Neural crest cell (in vitro differentiated cells): ENCODE measurements at places on chromosomes 12 and 14. TPM values are rescaled to one million over a fixed set of nuclear protein-coding genes. Genes with fewer than 3 reads are reported as not detected.
A peak's percentile ranks its signal among the peaks of the same experiment; 100 is the strongest.

DNA sequence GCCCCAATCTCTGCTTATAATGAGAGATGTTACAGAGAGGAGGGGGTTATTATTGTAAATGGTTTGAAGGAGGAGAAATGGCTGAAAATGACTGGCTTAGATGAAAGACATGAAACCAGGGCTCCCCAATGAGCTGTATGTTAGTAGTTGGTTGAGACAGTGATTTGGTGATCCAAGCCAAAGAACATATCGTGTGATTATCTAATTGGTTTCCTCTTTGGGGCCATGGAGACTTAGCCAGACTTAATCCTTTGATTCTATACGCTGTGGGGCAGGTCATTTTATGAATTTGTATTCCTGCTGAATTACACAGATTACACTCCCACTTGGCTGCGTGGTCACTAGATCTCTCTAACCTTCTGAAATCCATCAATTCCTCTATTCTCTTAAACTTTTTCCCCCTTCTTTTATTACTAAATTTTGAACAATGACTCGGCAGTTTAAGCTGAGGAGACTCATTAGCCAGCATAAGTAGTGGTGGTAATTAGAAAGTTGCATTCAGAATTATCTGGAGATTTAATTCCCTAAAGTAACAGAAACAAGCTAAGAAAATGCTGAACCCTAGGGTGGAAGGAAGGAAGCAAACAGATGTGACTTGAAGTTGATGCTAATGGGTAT is 5.3 kb downstream of the TTC8 start:
- DNase-seq = no peak
- H3K27ac ChIP-seq = peak overlapping the region; percentile 8
- H3K4me3 ChIP-seq = no peak overlapping the region
- H3K4me1 ChIP-seq = peaks cover 49% of the 10 kb centered on the region
- no peaks in the 10 kb centered on the region for H3K27me3 ChIP-seq
- H3K36me3 ChIP-seq = peaks cover 20% of the 10 kb centered on the region

GRCh38 chr14:41230683-41231082 is 376.0 kb upstream of the LRFN5 start:
- H3K27me3 ChIP-seq = no peaks in the 10 kb centered on the region
- peaks cover 8% of the 10 kb centered on the region for H3K36me3 ChIP-seq
- H3K27ac ChIP-seq = no peak overlapping the region
- H3K4me1 ChIP-seq = no peaks in the 10 kb centered on the region
- DNase-seq = no peak
- H3K4me3 ChIP-seq = no peak overlapping the region

GRCh38 chr14:86756521-86757190 is 1226.7 kb downstream of the FLRT2 start:
- no peaks in the 10 kb centered on the region for H3K4me1 ChIP-seq
- H3K27ac ChIP-seq = no peak overlapping the region
- H3K27me3 ChIP-seq = no peaks in the 10 kb centered on the region
- DNase-seq = no peak
- H3K36me3 ChIP-seq = no peaks in the 10 kb centered on the region

GRCh38 chr12:131090274-131091210 is 136.8 kb downstream of the ADGRD1 start:
- peaks cover 5% of the 10 kb centered on the region for H3K4me1 ChIP-seq
- H3K4me3 ChIP-seq = no peak overlapping the region
- no peak for DNase-seq
- H3K36me3 ChIP-seq = no peaks in the 10 kb centered on the region

DNA sequence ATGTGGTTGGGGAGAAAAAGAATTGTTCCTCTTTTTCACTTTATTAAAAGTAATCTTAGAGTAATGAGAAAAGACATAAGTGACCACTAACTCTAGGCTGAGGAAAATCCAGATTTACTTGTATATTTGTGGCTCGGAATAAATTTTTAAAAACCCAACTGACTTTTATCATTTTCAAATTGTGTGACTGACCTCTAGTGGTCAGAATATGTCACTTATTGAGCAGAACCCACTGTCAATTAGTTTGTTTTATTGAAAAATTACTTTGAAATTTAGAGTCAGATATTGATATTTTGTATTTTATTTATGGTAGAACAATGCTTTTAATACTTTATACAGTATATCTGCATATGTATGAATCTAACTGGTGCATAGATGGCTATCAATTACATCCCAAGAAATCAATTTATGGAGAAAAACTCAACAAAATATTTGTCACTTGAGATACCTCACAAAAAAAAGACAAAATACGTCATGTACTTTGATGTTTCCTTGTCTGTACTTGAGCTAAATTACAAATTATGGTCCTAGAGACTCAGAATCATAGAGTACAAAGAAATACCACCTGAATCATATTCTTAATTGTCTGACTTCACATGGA is 229.4 kb downstream of the CNTN1 start:
- no peaks in the 10 kb centered on the region for H3K36me3 ChIP-seq
- no peak overlapping the region for H3K4me3 ChIP-seq
- H3K4me1 ChIP-seq = no peaks in the 10 kb centered on the region

DNA sequence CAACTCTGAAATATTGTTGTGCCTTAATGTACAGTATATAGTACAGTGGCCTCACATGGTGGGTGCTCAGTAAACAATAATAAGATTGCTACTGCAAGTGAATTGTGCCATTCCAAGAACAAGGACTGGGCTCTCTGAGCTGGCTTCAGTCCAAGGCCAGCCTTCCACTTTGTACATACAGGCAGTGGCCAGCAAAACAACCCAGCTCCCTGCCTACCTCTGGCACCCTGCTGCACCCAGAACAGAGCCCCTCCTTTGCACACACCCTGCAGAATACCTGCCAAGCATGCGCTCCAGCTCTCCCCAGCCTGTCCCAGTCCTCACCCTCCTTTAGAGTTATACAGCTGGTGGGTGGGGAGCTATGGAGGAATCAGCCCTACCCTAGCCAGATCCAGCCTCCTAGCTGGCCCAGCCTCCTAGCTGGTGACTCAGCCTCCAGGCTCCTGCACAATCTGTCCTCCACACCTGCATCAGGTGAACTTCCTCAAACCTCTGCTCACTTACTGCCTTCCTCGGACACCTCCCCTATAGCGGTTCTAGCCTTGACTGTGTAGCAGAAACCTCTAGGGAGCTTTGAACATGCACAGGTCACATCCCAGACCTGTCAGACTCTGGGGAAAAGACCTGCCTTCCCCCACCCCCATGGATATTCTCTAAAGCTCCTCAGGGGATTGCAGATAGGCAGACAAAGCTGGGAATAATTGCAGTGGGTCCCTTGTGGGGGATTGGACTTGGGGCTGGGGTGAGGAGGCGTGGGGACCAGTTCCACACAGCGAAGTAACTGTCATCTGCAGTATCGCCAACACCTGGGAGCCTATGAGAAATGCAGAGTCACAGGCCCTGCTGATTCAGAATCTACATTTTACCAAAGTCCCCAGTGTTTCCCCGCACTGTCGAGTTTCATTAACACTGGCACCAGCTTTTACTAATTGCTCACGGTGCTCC is 17.9 kb downstream of the ZDHHC22 start:
- no peak overlapping the region for H3K27ac ChIP-seq
- no peak for DNase-seq
- peak overlapping the region; percentile 80 for H3K4me3 ChIP-seq
- H3K27me3 ChIP-seq = peaks cover 31% of the 10 kb centered on the region
- H3K4me1 ChIP-seq = peaks cover 31% of the 10 kb centered on the region

Gene ERO1A
- total RNA-seq = 38.7 and 44.1 TPM in 2 replicates

Gene MANSC4
- not detected in 2 replicates for total RNA-seq

Gene GNG2
- total RNA-seq = 163 and 174 TPM in 2 replicates
